Thyroid gland (tissue), 4 donors: ENCODE measurements at places on chromosomes 16 and 17. TPM values are rescaled to one million over a fixed set of nuclear protein-coding genes. Genes with fewer than 3 reads are reported as not detected.

GRCh38 chr17:35730400-35731005, 936 bp upstream of the RASL10B start:
- no peaks in the 10 kb centered on the region for H3K27me3 ChIP-seq
- H3K27ac ChIP-seq, result no peak overlapping the region
- H3K4me3 ChIP-seq, result no peak overlapping the region
- peaks cover under 1% of the 10 kb centered on the region for H3K36me3 ChIP-seq
- H3K4me1 ChIP-seq, result peaks cover 38% of the 10 kb centered on the region

The TNK1 gene
- 17.9 TPM for total RNA-seq

The SLC5A11 gene
- not detected for total RNA-seq

The RASL10B gene
- total RNA-seq, result 5.2 TPM

The CCDC43 gene
- 19.3 TPM for total RNA-seq

- DNase-seq, result peak; percentile 36
- H3K27me3 ChIP-seq, result peaks cover 44% of the 10 kb centered on the region
- no peak overlapping the region for H3K27ac ChIP-seq
- H3K36me3 ChIP-seq, result no peaks in the 10 kb centered on the region
- peaks cover 31% of the 10 kb centered on the region for H3K4me1 ChIP-seq
Measured at GRCh38 chr16:54928411-54929089, 2.1 kb upstream of the IRX5 start.

The ZNF768 gene
- 31.8 TPM for total RNA-seq

GRCh38 chr17:74822335-74822938, 37.2 kb downstream of the GRIN2C start:
- DNase-seq, result no peak
- no peaks in the 10 kb centered on the region for H3K36me3 ChIP-seq
- H3K4me3 ChIP-seq, result no peak overlapping the region
- peak overlapping the region; percentile 14 for H3K27ac ChIP-seq

The KRT20 gene
- not detected for total RNA-seq

The SMIM22 gene
- not detected for total RNA-seq

The MPV17L gene
- 6.9 TPM for total RNA-seq

DNA sequence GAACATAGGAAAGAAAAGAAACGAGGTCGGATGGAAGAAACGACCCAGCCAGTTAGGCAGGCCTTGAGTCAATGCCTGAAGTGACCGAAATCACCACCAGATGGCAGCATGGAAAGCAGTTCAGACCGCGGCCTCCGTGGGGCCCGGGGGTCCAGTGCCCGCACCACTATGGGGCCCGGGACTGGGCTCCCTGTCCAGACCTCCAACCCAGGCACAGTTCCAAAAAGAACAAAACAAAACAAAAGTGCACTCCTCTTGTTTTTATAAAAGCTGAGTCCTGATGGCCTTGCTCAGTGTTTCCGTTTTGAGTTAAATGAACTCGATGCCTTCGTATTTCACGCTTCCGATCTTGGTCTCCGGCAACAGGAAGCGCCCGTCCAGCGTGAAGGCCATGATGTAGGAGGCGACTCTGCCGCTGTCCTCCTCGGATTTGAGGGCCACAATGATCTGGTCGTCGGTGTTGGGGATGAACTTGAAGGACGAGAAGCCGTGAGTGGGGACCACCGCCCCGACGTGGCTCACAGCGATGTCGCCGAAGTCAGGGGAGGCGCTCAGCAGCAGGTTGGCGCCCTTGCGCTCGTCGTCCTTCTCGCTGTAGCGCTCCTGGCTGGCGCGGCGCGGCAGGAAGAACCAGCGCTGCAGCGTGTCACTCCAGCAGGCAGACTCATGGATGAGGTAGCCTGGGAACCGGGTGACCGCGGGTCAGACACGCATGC, 13.7 kb upstream of the LGALS3BP start:
- no peaks in the 10 kb centered on the region for H3K27me3 ChIP-seq
- no peak overlapping the region for H3K27ac ChIP-seq
- H3K4me1 ChIP-seq, result no peaks in the 10 kb centered on the region
- peak; percentile 58 for DNase-seq

DNA sequence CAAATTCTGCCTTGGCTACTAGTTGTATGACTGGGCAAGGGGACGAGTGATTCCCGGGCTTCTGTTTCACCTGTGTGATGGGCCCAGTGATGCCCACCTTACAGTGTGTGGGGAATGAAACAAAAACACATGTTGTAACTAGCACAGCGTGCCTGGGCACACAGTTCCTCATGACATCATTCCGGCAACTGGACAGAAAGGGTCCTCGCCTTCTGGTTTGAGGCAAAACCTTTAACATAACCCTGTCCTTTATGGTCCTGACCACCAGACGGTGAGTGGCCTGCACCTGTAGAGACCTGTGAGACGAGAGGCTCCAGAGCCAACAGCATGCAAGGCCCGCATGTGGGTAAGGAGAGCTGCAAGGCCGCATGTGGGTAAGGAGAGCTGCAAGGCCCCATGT, 7.7 kb upstream of the SLC38A8 start:
- no peak overlapping the region for H3K4me3 ChIP-seq
- H3K27me3 ChIP-seq, result no peaks in the 10 kb centered on the region
- DNase-seq, result no peak
- peaks cover 22% of the 10 kb centered on the region for H3K36me3 ChIP-seq

The SRL gene
- 0.67 TPM for total RNA-seq

GRCh38 chr17:40366076-40366860, 1.7 kb upstream of the GJD3 start:
- H3K4me1 ChIP-seq, result peaks cover 3% of the 10 kb centered on the region
- no peaks in the 10 kb centered on the region for H3K36me3 ChIP-seq
- no peak overlapping the region for H3K4me3 ChIP-seq
- DNase-seq, result no peak
- no peak overlapping the region for H3K27ac ChIP-seq
- no peaks in the 10 kb centered on the region for H3K27me3 ChIP-seq

GRCh38 chr17:60971515-60972369, 294.1 kb downstream of the BCAS3 start:
- H3K4me3 ChIP-seq, result no peak overlapping the region
- H3K27me3 ChIP-seq, result no peaks in the 10 kb centered on the region
- H3K36me3 ChIP-seq, result no peaks in the 10 kb centered on the region
- DNase-seq, result peak; percentile 30

GRCh38 chr16:46673320-46674013, 15.5 kb downstream of the VPS35 start:
- no peaks in the 10 kb centered on the region for H3K4me1 ChIP-seq
- no peaks in the 10 kb centered on the region for H3K27me3 ChIP-seq
- peaks cover 59% of the 10 kb centered on the region for H3K36me3 ChIP-seq
- H3K27ac ChIP-seq, result no peak overlapping the region

DNA sequence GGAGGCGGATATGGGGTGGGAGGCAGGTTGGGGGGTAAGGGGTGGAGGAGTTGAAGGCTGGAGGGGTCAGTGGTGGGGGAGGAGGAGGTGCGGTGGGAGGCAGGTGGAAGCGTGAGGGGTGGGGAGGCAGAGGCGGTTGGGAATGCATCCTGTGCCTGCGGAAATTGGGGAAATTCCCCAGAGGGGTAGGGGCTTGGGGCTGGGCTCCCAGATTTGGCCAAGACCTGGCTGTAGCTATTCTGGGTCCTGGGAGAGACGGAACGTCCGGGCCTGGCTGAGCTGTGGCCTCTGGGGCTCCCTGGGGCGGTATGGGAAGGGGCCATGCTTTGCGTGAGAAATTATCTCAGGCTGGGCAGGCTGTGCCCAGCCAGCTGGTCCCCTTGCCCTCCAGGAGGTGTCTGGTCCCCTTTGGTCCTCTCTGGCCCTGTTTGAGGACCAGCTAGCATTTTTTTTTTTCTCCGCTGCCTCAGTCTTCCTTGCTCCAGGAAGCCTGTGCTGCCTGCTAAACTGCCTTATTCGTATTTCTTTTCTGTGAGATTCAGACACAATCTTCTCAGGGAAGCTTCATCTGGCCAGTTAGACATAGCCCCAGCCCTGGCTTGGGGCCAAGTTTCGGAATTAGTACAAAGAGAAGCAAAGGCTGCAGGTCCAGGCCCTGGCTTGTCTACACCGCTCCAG, 7.3 kb upstream of the TRPV2 start:
- H3K4me1 ChIP-seq, result peaks cover 12% of the 10 kb centered on the region
- H3K36me3 ChIP-seq, result no peaks in the 10 kb centered on the region
- peak; percentile 76 for DNase-seq
- no peak overlapping the region for H3K4me3 ChIP-seq

- peak within 1 kb of the TSS; percentile 39 for H3K4me3 ChIP-seq
- H3K36me3 ChIP-seq, result no peaks in the 10 kb centered on the region
- peak; percentile 73 for DNase-seq
- peaks cover 34% of the 10 kb centered on the region for H3K4me1 ChIP-seq
- no peaks in the 10 kb centered on the region for H3K27me3 ChIP-seq
Measured at GRCh38 chr16:67415872-67416793, at the start of gene ZDHHC1. TSS of gene ZDHHC1 (minus strand) at chr16:67416477. CDS start at chr16:67407775, 8,702 bp downstream.

- H3K36me3 ChIP-seq, result no peaks in the 10 kb centered on the region
- no peak overlapping the region for H3K4me3 ChIP-seq
- H3K4me1 ChIP-seq, result peaks cover 52% of the 10 kb centered on the region
- peak overlapping the region; percentile 45 for H3K27ac ChIP-seq
Measured at GRCh38 chr16:48607056-48607825, 2.7 kb downstream of the N4BP1 start.

DNA sequence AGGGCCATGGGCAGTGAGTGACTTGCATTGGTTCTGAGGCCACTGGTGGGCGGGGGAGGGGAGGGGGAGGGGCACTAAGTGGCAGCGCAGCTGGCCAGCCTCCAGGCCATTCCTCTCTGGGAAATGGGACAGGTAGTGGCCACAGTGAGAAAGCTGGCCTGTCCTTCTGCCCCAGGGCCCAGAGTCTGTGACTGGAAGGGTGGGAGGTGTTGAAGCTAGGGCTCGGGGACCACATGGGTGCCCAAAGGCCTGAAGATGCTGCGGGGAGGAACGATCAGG, 375 bp upstream of the ALOX12B start:
- no peak overlapping the region for H3K4me3 ChIP-seq
- H3K4me1 ChIP-seq, result no peaks in the 10 kb centered on the region
- no peak overlapping the region for H3K27ac ChIP-seq
- H3K36me3 ChIP-seq, result no peaks in the 10 kb centered on the region

DNA sequence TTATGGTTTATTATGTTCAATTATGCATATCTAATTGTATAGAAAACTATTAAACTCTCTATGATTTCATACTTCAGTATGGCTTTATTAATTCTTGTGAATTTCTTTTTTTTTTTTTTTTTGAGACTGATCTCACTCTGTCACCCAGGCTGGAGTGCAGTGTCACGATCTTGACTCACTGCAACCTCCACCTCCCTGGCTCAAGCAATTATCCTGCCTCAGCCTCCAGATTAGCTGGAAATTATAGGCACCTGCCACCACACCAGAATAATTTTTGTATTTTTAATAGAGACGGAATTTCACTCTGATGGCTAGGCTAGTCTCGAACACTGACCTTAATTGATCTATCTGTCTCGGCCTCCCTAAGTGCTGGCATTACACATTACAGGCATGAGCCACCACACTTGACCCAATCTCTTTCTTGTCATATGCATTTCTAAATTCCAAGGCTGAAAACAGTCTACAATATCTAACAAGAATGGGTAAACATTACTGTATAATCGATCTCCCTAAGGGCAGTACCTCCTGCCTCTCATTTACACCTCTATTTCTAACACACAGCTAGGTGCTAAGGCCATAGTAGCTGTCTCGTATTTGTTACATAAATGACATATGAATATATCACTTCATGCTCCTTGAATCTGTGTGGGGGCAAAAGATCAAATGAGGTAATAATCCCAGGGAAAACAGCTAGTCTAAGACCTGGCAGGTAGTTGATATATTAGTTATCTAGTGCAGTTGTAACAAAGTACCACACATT, 258.2 kb upstream of the CDH8 start:
- no peak overlapping the region for H3K27ac ChIP-seq
- H3K36me3 ChIP-seq, result no peaks in the 10 kb centered on the region
- no peak for DNase-seq

DNA sequence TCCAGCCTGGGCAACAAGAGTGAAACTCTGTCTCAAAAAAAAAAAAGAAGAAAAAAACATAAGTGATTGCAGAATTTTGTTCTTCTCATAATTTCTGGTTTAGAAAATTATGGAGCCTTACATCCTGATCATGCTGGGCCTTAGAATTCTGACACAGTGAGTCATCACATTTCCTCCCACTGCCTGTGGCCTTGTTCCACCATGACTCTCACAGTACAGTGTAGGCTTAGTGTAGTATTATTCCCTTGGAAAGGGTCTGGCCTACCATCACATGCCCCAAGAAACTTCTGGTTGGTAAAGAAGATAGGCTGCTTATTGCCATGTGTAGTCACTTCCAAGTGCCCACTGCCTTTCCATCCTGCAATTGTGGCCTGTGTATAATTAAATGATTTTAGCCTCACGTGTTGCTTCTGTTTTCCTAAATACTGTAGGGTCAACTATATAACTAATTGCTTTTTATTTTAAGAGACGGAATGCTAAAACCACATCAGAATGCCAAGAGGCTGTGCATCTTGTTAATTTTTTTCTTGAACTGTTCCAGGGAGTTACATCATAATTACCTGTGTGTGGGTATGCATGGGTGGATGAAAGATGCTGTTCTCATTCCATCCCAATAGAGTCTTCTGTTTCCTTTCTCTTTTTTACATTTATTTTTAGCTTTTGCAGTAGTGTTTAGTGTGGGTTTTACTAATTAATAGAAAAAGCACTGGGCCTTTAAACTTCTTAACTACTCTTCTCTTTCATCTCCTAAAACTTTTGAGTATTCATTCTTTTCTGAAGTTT, 25.9 kb downstream of the OGFOD1 start:
- DNase-seq, result no peak
- no peak overlapping the region for H3K4me3 ChIP-seq
- H3K27me3 ChIP-seq, result no peaks in the 10 kb centered on the region
- peaks cover 15% of the 10 kb centered on the region for H3K36me3 ChIP-seq

DNA sequence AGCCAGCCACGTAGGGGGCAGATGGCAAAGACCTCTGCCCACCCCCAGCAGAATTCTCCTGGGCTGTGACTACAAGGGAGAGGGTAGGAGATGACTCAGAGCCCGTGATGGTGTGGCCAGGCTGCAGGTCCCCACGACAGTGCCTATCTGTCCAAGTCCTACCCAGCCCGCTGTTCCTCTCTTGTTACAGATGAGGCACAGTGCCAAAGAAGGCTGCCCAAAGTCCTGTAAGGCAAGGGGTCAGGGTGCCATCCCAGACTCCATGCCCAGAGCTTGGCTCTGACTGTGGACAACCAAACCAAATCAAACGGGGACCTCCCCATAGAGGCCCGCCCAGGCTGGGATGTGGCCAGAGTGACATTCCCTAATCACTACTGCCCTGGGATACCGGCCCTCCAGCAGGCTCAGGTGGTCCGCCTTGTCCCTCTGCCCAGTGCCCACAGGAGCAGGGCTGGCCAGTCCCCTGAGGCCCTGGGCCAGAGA, 12.6 kb upstream of the BCAR1 start:
- DNase-seq, result peak; percentile 48
- peaks cover 63% of the 10 kb centered on the region for H3K4me1 ChIP-seq
- H3K36me3 ChIP-seq, result no peaks in the 10 kb centered on the region
- no peaks in the 10 kb centered on the region for H3K27me3 ChIP-seq
- H3K4me3 ChIP-seq, result no peak overlapping the region
- peak overlapping the region; percentile 67 for H3K27ac ChIP-seq

The KRTAP2-3 gene
- total RNA-seq, result not detected

DNA sequence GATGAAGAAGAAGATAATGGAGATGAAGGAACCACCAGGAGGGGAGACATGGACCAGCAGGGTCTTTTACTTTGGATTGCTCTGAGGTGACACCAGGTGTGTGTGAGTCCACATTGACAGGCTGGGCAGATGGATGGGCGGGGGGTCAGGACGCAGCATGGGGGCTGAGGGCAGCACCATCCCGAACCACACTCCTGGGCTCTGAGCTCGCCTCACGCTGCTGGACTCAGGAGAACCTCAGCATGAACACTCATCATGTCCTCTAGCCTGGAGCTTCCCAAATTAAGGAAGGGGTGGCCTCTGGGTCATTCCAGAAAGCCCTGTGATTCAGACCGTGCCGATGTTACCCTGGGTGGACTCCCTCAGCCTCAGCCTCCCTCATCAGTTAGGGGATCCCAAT, 50.4 kb upstream of the MAP3K14 start:
- no peak overlapping the region for H3K4me3 ChIP-seq
- H3K4me1 ChIP-seq, result peaks cover 16% of the 10 kb centered on the region
- no peaks in the 10 kb centered on the region for H3K27me3 ChIP-seq
- H3K36me3 ChIP-seq, result no peaks in the 10 kb centered on the region
- DNase-seq, result no peak
